ENCODE measurements at places on chromosomes 4 and X. TPM values are rescaled to one million over a fixed set of nuclear protein-coding genes. Genes with fewer than 3 reads are reported as not detected.

Gene ZMYM3
- 7.7 TPM for total RNA-seq

Gene FOXP3
- not detected for total RNA-seq

Gene REPS2
- total RNA-seq = 0.37 TPM

Gene GAB1
- 7.1 TPM for total RNA-seq

Gene PLAC8
- not detected for total RNA-seq

Gene FRAS1
- total RNA-seq = 0.37 TPM

Gene HCCS
- total RNA-seq = 23.3 TPM

Gene NUDT10
- total RNA-seq = 0.62 TPM

Gene DNAAF6
- not detected for total RNA-seq
